Activated CD8-positive, alpha-beta memory T cell treated with anti-CD3 and anti-CD28 coated beads for 4 hours (primary cell): ENCODE measurements at places on chromosomes 4 and X.

- no peak for DNase-seq
Observed at GRCh38 chr4:14025111-14025510, 397.6 kb upstream of the BOD1L1 start.

- DNase-seq: no peak
Observed at GRCh38 chrX:54530357-54530900, 410 bp downstream of the GNL3L start.

DNA sequence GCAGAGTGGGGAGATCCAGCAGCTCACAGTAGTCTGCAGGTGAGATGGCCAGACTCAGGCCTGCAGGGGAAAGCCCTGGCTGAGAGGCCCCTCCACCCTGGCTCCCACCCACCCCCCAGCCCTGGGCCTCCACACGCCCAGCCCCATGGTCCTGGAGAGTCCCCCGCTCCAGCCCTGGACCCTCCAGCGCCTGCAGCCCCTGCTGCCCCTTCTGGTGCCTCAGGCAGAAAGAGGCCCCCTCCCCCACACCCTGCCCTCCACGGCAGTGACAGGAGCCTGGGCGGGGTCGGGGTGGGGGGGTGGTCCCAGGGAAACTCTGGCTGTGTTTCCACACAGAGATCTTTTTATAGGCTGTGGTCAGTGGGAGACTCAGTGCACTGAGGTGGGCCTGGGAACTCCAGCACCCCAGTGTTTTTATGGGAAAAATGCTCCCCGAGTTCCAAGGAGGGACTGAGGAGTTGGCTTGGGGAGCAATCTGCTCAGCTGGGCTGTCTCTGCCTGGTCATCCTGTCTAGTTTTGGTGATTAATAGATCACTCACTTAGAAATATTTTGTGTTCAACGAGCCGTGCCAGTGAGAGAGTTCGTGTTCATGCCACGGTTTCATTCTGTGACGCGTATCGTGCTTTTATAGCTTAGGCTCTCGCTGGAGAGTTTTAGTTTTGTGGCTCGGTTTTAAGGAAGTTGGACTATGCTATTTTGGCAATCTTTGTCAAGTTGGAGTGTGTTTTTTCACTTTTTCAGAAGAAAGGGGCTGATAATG lies 53.1 kb upstream of the HGFAC start:
- no peak for DNase-seq

GRCh38 chrX:30613721-30614120 lies 36.2 kb upstream of the TASL start:
- DNase-seq: no peak

DNA sequence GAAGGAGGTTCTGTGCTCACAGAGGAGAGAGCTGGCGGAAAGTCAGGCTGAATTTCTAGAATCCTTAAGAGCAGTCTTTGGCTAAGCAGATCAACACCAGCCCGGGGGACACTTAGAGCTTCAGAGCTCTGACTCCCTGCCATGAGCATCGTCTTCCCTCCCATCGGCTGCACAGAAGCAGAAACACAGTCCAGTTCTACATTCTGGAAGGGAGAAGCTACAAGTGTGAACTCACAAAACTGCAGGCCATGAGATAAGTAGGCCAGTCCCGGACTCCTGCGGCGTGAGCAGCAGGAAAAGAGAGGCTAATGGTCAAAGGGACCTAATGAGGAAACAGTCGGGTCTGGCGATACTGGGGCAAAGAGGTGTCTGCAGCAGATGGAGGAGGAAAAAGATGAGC lies 211.5 kb downstream of the DHX15 start:
- no peak for DNase-seq

DNA sequence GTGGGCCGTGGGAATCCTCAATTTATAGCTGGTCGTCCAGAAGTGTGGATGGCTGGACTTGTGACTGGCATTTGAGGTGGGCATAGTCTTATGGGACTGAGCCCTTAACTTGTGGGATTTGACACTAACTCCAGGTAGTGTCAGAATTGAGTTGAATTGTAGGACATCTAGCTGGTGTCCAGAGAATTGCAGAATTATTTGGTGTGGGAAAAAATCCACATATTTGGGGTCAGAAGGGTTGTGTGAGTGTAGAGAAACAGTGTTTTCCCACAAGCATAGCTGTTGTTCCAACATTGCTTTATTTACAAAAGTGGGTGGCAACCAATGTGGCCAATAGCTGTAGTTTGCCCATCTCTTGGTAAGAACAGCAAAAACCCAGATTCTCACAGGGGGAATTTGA lies 91.3 kb downstream of the MOSPD2 start:
- no peak for DNase-seq

GRCh38 chr4:67743194-67743593 lies 11.0 kb downstream of the GNRHR start:
- no peak for DNase-seq

DNA sequence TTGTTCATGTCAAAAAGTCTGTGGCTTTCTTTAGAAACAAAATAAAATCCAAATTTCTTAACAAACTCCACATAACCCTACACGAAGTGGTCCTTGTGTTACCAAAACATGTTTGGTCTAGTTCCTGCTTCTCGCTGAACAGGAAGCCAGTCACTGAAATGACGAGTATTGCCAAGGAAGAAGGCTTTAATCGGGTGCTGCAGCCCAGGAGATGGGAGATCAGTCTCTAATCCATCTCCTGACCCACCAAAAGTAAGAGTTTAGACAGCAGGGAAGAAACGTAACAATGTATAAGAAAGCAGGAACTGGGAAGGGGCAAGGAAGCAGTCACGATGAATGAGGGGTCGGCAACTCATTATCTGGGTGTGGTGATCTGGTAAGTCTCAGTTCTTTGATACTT lies 144.6 kb upstream of the MAP9 start:
- no peak for DNase-seq

- DNase-seq: no peak
Observed at GRCh38 chr4:38226170-38226569, 266.0 kb downstream of the PTTG2 start.

DNA sequence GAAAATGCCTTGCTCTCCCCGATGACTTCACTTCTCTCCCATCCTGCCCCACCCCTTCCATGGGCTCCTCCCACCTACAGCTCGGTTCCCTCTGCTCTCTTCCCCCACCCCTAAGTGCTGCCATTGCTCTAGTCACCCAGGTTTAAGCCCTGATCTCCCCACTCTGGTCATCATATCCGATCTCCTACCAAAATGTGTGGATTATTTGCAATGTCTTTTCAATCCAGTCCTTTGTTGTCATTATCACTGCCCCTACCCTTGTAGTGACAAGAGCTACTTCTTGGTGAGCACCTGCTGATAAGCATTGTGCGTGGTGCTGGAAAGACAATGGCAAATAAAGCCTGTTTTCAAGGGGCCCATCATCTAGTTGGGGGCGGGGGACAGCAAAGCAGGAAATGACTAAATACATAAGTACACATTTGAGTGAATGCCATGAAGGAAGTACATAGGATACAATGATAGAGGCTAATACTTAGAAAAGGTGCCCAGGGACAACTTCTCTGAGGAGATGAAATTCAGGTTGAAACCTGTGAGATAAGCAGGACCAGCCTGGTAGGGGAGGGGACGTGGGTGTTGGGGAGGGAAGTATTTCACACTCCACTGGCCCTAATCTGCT lies 63.8 kb downstream of the DLG3 start:
- no peak for DNase-seq

DNA sequence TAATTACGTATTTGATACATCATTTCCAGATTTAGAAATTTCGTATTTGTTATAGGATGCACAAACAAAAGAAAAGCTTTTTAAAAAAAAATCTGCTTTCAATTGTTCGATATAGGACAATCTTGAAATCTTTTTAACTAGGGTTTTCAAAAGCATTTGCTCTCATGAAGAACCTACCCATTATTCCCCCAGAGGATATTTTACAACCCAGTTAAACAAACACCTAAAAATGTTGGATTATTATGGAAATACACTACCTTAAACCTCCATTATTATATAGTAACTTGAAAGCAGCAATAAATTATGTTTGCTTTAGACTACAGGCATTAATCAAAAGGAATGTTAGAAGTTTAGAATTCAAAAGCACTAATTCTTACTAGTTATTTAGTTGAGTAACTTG lies 110.5 kb downstream of the PTPN13 start:
- DNase-seq: no peak
